ENCODE measurements at places on chromosomes 4 and X.

DNA sequence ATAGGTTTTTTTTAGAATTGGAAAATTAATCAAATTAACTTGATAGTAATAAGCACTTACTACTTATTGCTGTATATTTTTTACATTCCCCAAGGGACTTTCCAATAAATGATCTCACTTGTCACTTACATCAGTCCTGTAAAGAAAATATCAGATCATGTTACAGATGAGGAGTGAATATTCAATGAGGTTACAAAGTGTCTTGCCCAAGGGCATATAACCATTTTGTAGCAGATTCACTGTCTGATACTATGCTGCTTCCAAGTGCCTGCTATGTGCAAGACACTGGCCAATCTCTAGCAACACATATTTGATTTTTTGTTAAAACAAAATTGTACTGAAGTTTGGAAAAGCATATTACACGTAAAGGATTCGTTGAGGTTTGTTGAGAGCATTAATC lies 1287.7 kb downstream of the FAM133A start:
- DNase-seq = no peak

DNA sequence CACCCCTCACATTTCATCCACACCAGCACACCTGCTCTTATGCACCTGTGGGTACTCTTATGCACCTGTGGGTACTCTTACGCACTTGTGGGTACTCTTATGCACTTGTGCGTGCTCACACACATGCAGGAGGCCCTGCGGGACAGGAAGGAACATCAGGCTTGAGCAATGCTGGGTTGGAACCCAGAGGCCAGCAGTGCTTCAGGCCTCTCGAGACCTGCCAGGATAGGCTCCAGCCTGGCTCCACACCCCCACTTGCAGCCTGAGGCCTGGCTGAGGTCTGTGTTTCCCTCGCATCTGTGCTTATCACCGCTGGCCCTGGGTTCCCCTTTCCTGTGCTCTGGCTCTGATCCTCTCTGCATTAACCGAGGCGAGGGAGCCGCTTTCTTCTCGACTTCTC lies 34.7 kb downstream of the SORCS2 start:
- DNase-seq = no peak

DNA sequence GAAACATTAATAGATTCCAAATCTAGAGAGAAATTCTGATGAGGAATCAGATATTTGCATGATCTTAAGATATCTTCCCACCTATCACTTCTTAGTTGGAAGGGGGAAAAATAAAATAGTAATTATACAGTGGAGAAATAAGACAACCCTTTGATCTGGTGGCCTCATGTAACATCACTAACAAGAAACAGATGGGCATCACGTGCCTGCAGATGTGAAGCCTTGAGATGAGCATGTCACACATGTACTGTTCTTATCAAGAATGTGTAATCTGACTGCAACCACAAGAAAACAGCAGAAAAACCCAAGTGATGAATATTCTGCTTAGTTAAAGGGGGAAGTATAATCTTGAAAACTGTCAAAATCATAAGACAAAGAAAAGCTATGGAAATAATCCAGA lies 31.4 kb upstream of the NKX6-1 start:
- DNase-seq = no peak

DNA sequence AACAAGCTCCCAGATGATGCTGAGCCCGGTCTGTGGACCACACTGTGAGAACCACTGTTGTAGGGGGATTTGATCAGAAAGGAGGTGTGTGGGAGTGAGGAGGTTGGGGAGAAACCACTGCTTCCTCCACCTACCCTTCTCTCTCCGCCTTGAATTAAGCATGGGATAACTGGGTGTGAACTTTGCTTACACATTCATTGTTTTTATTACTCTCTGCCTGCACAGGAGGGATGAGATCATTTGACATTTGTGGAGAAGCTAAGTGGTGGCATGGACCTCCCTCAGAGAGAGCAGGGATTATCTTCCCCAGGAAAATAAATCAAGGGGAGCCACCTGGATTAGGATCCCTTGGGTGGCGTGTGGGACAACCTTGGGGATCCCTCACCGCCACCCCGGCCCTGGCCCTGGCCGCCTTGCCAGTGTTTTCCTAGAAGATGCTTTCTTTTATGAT lies 212.1 kb upstream of the ATP6AP2 start:
- DNase-seq = no peak

DNA sequence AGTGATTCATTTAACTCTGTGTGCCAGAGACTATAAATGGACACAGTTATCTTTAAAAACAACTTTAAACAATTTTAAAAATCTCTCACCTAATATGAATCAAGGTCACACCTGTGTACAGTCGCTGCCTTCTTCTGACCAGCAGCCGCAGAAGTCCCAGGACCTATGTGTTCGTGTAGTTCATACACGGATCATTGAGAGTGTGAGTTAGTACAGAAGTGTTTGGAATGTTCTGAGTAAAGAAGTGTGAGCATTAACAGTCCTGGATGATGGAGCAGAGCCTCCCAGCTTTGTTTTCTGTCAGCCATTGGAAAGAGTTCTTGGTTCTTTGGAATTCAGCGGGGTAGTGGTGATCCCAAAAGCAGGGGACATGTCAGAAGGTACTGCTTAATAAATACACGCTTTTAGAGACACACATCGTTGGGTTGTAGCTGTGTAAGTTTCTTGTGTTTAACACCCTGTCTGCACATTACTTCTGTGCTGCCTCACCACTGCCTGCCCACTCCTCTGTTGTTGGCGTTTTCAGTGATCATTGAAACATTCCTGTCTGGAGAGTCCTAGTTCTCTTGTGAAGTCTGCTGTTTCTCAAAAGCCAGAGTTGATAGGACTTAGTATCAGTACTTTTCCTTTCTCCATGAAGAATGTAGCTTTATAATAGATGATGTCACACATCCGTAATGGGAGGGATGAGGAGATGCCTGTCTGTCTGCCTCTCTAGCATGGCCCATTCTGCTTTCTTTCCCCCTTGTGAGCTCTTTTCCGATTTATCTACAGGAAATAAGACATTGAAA lies 90.6 kb downstream of the PTTG2 start:
- no peak for DNase-seq

GRCh38 chr4:165953181-165953580 lies 80.1 kb downstream of the TLL1 start:
- DNase-seq = no peak

- DNase-seq = no peak
These were observed 205.4 kb downstream of the CFAP299 start for GRCh38 chr4:80540785-80541469.

DNA sequence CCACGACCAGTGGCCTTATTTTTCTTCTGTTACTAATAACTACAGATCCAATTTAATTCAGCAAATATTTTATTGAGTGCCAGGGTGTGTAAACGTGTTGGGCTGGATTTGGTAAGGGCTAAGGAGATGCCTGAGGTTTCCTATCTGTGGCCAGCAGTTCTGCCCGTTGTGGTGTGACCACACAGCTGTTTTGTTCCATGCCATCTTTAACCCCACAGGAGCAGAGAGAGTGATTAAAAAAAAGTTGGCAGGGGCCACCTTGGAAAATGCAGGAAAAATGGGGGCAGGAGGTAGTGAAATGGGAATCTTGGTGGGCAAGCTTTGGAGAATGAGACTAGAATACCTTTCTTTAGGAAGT lies 1.1 kb downstream of the PLAC8 start:
- DNase-seq = no peak

- DNase-seq = no peak
These were observed 167.2 kb downstream of the KDR start for GRCh38 chr4:54958236-54958635.
